ENCODE measurements at places on chromosomes 6 and 20. TPM values are rescaled to one million over a fixed set of nuclear protein-coding genes. Genes with fewer than 3 reads are reported as not detected.

The MTCH1 gene
- total RNA-seq = 110 TPM

The HFE gene
- total RNA-seq = 1.7 TPM

The IGF2R gene
- 16.6 TPM for total RNA-seq

The DEFB124 gene
- total RNA-seq = not detected

The SIGLEC1 gene
- total RNA-seq = 0.90 TPM

The POLH gene
- total RNA-seq = 12.5 TPM

The SRMS gene
- 0.05 TPM for total RNA-seq

The UST gene
- 8.0 TPM for total RNA-seq

The PNISR gene
- 129 TPM for total RNA-seq

The RIPOR3 gene
- 12.2 TPM for total RNA-seq

The PSORS1C2 gene
- not detected for total RNA-seq

The EPB41L2 gene
- total RNA-seq = 19.1 TPM

The TPD52L1 gene
- 6.3 TPM for total RNA-seq

The TFAP2D gene
- not detected for total RNA-seq

The ZBTB9 gene
- 5.7 TPM for total RNA-seq

The LY6G5C gene
- 0.90 TPM for total RNA-seq

The NT5E gene
- 3.6 TPM for total RNA-seq

The SLC52A3 gene
- total RNA-seq = 0.05 TPM

The ZNF831 gene
- 2.1 TPM for total RNA-seq

The KCNK15 gene
- total RNA-seq = 0.05 TPM

The SPDEF gene
- 0.14 TPM for total RNA-seq

The PIM1 gene
- total RNA-seq = 24.2 TPM

The OPN5 gene
- not detected for total RNA-seq

The CHMP4B gene
- total RNA-seq = 39.9 TPM

The JAG1 gene
- 8.1 TPM for total RNA-seq

The CALHM6 gene
- 43.4 TPM for total RNA-seq

The SNTA1 gene
- 6.8 TPM for total RNA-seq

The COL11A2 gene
- 2.1 TPM for total RNA-seq

The GTSF1L gene
- total RNA-seq = 0.14 TPM

The THEMIS gene
- total RNA-seq = 71.3 TPM

The HRH3 gene
- total RNA-seq = not detected

The PCK1 gene
- total RNA-seq = 0.19 TPM

The STK38 gene
- total RNA-seq = 20.0 TPM

The PHACTR1 gene
- total RNA-seq = 3.1 TPM

The MCCD1 gene
- total RNA-seq = not detected

The COX4I2 gene
- total RNA-seq = 4.1 TPM

The FITM2 gene
- total RNA-seq = 1.7 TPM

The MDFI gene
- total RNA-seq = 6.2 TPM

The KLC4 gene
- 20.3 TPM for total RNA-seq

The ASF1A gene
- 41.4 TPM for total RNA-seq

The FOXA2 gene
- total RNA-seq = not detected

The THBS2 gene
- 4.2 TPM for total RNA-seq

The RAET1L gene
- total RNA-seq = 0.28 TPM

The BACH2 gene
- 12.3 TPM for total RNA-seq

The SULF2 gene
- total RNA-seq = 9.3 TPM

The BYSL gene
- total RNA-seq = 13.0 TPM

The EEF1A2 gene
- total RNA-seq = 0.19 TPM

The SRC gene
- 4.4 TPM for total RNA-seq

The SAMD5 gene
- 0.42 TPM for total RNA-seq

The COL21A1 gene
- total RNA-seq = 5.7 TPM

The DACT2 gene
- total RNA-seq = 4.2 TPM

The RHAG gene
- 2.8 TPM for total RNA-seq

The TREML1 gene
- total RNA-seq = 2.3 TPM

The GFRAL gene
- 0.05 TPM for total RNA-seq

The CGA gene
- 1.5 TPM for total RNA-seq
